ENCODE measurements at places on chromosomes 7 and 10. TPM values are rescaled to one million over a fixed set of nuclear protein-coding genes. Genes with fewer than 3 reads are reported as not detected.

GPR37 gene
- polyA plus RNA-seq, result not detected

OR2A5 gene
- polyA plus RNA-seq, result not detected

BMPER gene
- not detected for polyA plus RNA-seq

ASIC3 gene
- not detected for polyA plus RNA-seq

ZFYVE27 gene
- 31.8 TPM for polyA plus RNA-seq

CNNM1 gene
- not detected for polyA plus RNA-seq

DNA sequence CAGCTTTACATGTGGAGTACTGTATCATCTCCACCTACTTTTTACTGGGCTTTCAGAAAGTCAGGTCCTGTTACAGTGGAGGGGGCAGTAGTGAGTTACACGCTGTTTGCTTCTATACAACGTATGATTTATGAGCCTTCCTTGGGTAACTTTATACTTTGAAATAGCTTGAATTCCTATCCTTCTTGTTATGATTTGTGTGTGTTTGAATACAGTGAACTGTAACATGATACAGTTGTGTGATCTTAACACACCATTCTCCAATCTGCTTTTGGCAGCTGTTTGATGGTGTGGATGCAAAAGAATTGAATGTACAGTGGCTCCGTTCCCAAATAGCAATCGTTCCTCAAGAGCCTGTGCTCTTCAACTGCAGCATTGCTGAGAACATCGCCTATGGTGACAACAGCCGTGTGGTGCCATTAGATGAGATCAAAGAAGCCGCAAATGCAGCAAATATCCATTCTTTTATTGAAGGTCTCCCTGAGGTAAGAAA, 41.7 kb downstream of the SP8 start:
- no peaks in the 10 kb centered on the region for H3K4me1 ChIP-seq
- no peak overlapping the region for H3K27ac ChIP-seq
- peaks cover 2% of the 10 kb centered on the region for H3K27me3 ChIP-seq
- no peaks in the 10 kb centered on the region for H3K36me3 ChIP-seq
- H3K4me3 ChIP-seq, result no peak overlapping the region
- DNase-seq, result no peak

DNA sequence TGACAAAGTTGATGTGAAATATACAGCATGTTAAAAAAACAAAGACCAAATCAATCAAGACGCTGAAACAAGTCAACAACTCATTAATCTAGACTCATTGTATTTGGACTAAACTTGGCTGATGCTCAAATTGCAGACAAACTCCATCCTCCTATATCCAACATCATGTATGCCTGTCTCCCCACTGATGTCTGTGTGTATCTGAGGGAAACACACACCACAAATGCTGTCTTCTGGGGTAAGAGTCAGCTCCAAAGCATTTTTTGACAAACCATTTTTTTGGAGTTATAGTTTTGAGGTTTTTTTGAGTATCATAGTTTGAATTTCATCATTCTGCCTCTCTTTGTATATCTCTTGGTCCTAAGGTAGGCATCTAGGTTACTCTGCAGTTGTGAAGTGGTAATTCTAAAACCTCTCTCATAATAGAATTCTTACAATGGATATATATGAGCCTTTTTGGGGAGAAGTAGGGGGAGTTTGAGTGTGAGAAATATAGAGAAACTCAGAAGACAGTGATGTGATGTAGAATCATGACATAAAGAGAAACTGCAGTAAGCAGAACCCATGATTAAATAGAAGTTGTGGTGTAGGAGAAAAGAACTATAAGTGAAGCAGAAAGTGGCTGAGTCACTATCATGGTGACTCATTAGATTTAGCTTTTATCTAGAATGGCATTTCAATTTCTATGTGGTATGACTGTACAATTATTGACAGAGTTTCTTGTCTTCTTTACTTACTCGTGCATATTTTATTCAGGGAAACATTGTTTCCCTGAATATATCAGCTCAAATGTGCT, 1531.1 kb upstream of the LRRTM3 start:
- DNase-seq, result no peak
- no peaks in the 10 kb centered on the region for H3K27me3 ChIP-seq
- no peak overlapping the region for H3K4me3 ChIP-seq
- no peaks in the 10 kb centered on the region for H3K36me3 ChIP-seq
- no peak overlapping the region for H3K27ac ChIP-seq

DNA sequence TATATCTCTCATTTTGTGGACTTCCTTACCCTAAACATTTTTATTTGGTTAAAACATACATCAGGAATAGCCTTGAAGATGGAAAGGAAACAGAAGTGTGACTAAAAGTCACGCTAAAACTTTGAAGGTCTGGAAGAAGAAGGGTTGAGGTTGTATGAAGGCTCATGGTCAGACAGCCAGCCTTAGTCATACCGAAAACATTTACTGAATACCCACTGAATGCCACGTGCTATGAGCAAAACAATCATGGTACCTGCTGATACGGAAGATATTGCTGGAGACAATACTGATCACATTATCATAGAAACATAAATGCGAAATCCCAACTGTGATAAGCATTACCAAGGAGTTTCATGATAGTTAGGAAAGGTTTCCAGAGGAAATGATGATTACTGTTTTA, 64.0 kb downstream of the PDZD8 start:
- no peak overlapping the region for H3K27ac ChIP-seq
- H3K4me1 ChIP-seq, result peaks cover 50% of the 10 kb centered on the region
- no peak for DNase-seq

All from immature natural killer cell (primary cell).